ENCODE measurements at places on chromosomes 7 and 10. TPM values are rescaled to one million over a fixed set of nuclear protein-coding genes. Genes with fewer than 3 reads are reported as not detected.

DNA sequence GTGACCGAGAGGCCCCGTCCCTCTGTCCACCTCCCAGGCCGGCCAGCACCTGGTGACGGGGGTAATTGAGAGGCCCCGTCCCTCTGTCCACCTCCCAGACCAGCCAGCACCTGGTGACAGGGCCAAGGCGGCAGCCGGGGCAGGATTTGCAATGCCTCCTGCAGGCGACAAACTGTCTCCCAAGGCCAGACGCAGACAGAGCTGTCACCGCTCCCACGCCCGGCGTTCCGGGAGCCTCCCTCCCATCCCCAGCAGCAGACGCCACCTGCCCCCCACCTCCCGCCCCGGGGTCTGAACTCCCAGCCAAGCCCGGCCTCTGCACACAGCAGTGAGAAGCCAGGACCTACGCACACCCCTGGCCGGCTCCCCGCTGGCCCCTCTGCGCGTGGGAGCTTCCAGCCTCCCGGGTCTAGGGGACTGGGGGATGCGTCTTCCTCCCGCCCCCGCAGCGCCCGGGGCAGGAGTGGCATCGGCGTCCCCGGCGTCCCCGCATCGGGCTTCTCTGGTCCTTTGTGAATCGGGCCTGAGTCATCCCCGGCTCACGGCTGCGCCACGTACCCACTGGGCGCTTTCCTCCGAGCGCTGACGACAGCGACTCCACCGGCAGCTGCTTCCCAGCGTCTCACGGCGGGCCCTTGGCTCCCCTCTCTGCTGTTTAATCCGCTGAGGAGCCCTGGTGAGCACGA is 95.1 kb upstream of the DIP2C start:
- no peak for DNase-seq

- no peak for DNase-seq
Measured at GRCh38 chr7:46660402-46660980, 739.4 kb upstream of the IGFBP3 start.

DNA sequence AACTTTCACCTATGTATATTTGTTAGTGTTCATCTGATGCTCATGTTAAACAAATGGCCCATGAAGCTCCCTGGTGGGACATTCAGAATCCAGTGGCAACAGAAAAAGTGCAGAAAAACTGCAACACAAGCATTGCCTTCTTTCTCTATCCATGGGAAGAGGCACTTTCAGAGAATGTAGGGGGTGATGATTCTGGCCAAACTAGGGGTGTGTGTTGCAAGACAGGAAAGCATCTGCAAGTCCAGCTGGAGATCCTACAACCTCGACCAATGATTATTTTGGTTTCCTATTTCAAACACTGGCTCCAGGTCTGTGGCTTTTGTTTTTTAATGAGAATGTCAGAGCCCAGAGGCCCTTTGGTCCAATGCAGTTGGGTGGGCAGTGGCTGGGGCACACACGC is 198.7 kb downstream of the CXCL12 start:
- no peak for DNase-seq

- DNase-seq = no peak
Measured at GRCh38 chr10:129057856-129058663, 409.0 kb upstream of the MGMT start.

GRCh38 chr7:82393076-82393839 is 50.3 kb downstream of the CACNA2D1 start:
- DNase-seq = no peak

DNA sequence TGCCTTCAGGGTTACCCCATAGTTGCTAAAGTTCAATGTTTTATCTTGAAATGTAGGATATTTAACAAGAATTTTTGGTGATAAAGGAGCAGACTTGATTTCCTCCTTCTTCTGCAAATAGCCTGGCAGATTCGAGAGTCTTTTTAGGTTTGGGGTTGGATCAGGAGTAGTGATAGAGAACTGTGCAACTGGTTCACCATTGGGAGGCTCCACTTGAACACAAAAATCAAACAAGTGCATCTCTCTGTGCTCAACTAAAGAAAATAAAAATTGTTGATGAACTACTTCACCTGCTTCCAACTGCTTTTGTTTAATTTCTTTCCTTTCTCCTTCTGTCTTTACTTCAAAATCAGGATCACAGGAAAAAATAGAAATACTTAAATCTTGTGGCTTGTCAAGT is 58.5 kb downstream of the MACC1 start:
- no peak for DNase-seq

DNA sequence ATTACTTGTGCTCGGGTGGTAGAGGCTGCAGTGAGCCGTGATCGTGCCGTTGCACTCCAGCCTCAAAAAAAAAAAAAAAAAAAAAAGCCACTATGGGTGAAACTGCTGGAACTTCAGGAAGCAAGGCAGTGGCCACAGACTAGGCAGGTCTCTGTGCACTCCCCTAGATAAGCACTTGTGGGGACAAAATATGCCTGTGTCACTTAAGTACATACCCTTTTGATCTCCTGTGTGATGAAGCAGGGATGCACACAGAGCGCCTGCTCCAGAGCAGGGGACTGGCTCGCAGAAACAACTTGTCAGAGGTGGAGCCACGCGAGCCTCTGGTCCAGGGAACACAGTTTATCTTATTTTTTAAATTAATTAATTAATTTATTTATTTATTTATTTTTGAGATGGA is 42.9 kb upstream of the PSAP start:
- DNase-seq = no peak

Gene LRRC27
- 9.3 TPM for total RNA-seq

Gene TMEM236
- 0.11 TPM for total RNA-seq

Gene ACSL5
- 22.7 TPM for total RNA-seq

Gene PTPN12
- 40.8 TPM for total RNA-seq

Gene SKIDA1
- 0.46 TPM for total RNA-seq

Gene ZDHHC4
- total RNA-seq = 40.5 TPM

Gene TUBAL3
- total RNA-seq = 0.11 TPM

Gene RNF133
- total RNA-seq = 1.1 TPM

Gene GALNT17
- not detected for total RNA-seq
